ENCODE measurements at places on chromosomes 2 and 18.
A peak's percentile ranks its signal among the peaks of the same experiment; 100 is the strongest.

GRCh38 chr2:98801286-98801685, 70.4 kb upstream of the MGAT4A start:
- DNase-seq: no peak

DNA sequence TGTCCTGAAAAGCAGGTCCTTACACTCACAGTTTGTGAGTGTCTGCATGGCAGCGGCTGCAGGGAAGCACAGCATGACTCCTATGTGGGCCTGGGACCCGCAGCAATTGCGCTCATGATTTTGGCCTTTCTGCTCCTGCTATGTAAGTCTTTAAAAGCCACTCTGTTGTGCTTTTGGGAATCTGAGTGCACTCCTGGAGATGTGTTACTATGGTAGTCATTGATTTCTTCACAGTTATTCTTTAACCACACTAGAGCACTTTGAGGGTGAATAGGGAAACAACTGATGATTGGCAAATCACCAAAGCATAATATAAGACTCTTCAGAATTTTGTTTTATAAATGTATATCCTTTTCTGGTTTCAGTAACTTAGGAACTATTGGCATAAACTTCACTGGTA, 40.9 kb downstream of the DSG2 start:
- DNase-seq: no peak

GRCh38 chr18:36322734-36323133, 25.2 kb downstream of the FHOD3 start:
- DNase-seq: no peak

GRCh38 chr2:179129574-179130238, 79.8 kb upstream of the CCDC141 start:
- no peak for DNase-seq

DNA sequence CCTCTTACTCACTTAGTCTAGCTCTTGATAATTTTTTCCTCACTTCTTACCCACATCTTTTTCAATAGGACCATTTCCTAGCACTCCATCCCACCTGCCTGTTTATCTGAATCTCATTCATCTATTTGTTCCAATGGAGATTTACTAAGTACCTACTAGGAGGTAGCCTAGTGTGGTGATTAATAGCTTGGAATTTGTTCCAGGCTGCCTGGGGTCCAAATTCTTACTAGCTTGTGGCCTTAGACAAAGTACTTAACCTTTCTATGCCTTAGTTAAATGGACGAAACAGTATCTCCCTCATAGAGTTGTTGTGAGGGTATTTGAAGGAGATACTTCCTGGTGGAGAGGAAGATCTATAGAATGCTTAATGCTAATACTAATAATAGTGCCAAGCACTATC, 42.9 kb upstream of the SERTAD2 start:
- no peak for DNase-seq

GRCh38 chr2:219625179-219625578, 2.3 kb upstream of the SLC4A3 start:
- DNase-seq: no peak

DNA sequence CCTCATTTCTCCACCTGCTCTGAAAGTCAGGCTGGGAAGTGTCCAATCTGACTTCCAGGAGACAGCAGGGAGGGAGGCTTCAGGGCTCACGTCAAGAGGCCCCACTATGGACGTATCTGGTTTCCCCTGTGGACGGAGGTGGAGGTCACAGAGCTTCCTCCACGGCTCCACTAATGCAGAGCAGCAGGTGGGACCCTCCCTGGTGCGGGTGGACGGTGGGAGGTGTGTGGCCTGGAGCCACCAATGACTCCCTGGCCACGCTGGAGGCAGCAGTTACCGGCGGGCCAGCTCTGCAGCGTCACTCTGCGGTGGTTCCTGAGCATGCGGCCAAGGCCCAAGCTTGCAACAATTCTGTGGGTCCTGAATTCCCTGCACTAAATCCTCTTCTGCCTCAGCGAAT, 9.0 kb downstream of the CRACDL start:
- no peak for DNase-seq

DNA sequence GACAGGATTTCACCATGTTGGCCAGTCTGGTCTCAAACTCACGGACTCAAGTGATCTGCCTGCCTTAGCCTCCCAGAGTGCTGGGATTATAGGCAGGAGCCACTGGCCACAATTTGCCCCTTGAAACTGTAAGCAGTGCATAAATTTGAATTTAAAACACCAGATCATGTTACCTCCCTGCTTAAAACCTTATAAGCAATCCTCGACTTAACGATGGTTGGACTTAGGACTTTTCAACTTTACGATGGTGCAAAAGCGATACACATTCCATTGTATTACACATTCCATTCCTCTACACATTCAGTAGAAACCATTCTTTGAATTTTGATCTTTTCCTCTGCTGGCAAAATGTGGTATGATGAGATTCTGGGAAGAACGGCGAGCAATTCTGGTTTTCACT, 23.2 kb upstream of the EFR3B start:
- DNase-seq: no peak

DNA sequence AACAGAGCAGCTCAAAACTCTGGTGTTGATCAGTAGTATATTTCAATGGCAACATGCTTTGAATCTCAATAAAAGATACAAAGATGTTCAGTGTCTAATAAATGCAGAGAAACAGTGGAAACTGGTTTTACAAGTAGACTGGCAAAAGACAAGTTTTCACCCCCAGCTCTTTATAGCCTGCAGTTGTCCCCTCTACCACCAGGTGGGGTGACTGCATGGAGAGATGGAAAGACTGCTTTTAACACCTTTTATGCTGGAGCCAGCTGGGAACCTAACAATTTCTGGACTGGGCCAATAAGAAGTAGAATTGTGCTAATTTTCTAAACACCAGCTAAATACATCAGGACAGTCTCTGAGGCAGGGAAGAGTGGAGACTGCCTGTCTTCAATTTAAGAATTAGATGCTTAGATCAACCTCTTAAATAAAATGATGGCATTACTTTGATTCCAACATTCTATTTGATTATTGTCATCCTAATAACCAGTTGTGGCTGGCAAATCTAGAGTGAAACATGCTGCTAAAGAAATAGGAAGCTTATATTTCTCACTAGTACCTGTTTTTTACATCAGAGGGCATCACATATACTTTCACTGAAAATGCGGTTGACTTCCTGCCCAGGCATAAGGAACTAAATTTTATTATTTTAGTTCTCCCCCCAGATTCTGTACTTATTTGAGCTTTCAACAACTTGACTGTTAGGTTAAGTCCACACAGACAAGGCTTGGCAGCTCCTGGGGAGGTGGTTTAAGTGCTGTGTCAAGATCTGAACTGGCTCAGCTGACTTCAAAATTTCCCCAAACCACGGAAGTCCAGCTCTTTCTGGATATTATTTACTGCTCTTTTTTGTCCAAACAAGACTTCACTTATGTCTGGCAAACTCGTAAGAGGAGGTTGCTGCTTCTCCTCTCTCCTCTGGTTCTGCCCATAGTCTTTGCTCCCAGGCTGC, 140.5 kb downstream of the TPGS2 start:
- peak; percentile 43 for DNase-seq

DNA sequence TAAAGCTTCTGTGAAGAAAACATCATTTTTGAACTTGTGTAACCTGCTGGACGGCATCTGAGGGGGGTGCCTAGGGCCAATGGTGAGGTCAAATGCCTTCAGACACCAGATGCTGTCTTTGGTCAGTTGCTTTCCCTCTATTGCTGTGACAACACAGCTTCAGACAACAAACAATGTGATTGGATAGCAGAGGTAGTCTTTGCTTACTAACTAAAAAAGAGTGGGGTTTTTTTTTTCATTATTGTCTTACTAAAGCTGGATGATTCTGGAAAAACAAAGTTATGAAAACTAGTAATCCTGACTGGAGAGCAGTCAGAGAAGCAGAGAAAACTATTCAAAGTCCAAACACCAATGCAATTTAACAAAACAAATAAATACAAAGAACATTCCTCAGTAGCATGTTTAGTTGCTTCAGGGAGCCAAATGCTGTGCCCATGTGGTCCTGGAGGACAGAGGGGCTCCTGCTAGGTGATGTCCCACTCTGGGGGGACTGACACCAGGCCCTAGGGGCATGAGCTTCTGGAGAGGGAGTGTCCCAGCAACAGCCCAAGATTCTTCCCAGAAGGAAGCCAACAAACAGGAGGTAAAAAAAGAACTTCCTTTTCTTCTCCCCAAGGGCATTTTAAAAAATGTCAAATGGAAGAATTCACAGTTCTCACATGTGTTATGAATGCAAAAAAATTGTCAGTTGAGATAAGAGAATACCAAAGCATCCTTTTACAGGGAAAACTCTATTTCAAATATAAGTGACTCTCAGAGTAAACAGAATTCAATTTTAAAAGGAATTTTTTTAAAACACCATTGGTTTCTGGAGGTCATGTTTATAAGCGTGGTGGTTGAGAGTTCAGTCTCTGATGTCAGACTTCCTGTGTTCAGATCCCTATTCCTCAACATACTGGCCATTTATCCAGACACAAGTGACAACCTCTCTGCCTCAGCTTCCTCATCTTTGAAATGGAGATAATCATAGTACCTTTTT, 181.1 kb upstream of the PGAP1 start:
- no peak for DNase-seq

DNA sequence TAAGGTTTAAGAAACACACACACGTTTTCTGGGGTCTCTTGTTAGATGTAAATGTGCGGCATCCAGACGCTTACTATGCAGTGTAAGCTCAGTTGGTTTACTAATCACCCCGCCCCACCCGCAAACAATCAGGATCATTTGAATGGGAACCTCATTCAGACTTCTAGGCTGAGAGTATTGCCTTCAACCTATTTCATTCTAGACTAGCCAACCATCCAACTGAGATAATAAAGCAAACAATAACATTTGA, 1.3 kb upstream of the FIGN start:
- DNase-seq: no peak

DNA sequence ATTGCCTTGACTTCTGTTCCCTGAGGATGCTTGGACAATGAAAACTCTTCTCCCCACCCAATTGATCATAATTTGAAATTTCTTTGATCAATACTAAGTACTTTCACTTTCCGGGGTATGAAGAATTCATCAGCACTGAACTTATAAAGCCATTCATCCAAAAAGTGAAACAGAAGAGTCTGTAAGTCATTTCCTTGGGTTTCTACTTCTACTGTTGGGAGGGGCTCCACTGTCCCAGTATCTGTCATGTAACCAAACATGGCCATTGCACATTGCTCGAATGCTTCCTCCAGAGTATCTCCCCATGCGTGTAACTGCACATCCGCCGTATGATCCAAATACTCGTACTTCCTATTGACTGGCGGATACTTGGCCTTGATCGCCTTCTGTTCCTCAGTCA, 30.3 kb downstream of the NCL start:
- no peak for DNase-seq

DNA sequence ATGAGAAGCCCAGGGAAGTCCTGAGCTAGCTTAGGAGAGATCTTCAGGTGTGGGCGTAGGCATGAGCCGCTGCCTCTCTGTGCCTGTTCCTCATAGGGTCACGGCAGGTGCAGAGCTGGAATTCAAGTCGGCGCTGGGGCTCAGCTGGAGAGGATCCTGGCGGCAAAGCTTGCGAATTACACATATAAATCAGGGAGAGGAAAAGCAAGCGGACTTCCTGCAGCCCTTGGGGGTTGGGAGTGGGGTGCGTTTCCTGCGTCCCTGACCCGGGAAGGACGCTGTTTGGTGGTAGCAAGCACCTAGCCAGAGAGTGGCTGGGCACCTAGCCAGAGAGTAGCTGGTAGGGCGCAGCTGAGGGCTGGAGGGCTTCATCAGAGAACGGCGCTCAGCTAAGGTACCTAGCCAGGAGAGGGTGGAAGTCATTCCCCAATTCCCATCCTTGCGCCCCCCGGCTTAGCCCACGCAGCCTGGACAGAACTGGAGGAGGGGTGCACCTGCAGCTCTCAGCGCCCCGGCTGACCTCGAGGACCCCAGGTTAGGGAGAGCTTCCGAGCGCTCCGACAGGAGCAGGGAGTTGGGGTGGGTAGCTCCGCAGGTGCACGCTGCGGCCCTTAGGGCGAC, 459 bp upstream of the EFR3B start:
- DNase-seq: peak; percentile 51

DNA sequence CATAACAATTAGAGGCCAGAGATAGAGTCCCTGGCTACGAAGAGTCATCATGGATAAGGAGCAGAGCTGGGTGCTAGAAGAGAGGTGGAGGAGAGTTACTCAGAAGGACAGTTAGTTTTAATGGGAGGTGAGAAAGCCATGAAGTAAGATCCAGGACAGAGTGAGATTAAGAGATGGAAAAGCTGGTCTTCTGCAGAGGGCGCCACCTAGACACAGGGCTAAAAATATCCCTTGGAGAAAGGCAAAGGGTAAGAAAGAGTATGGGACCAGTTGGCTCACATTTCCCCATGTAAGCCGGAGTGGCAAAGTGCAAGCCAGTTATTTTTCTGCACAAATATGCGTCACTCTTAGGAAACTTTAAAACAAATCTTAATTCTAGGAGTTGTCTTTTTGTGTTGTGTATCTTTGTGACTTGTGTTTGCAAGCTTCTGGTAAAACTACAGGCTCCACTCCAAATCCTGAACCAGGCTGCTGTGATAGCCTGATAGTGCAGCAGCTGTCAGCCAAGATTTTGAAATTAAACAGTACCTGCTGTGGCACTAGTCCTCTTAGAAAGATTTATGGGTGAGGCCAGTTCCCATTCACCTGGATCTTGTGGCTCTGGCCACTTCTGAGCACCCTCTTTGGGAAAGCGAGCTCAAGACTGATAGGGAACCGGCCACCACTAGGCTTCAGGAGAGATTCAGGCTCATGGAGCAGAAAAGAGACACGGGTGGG, 204.2 kb downstream of the TPGS2 start:
- DNase-seq: no peak
